ENCODE measurements at places on chromosomes 11 and 22. TPM values are rescaled to one million over a fixed set of nuclear protein-coding genes. Genes with fewer than 3 reads are reported as not detected.

DNA sequence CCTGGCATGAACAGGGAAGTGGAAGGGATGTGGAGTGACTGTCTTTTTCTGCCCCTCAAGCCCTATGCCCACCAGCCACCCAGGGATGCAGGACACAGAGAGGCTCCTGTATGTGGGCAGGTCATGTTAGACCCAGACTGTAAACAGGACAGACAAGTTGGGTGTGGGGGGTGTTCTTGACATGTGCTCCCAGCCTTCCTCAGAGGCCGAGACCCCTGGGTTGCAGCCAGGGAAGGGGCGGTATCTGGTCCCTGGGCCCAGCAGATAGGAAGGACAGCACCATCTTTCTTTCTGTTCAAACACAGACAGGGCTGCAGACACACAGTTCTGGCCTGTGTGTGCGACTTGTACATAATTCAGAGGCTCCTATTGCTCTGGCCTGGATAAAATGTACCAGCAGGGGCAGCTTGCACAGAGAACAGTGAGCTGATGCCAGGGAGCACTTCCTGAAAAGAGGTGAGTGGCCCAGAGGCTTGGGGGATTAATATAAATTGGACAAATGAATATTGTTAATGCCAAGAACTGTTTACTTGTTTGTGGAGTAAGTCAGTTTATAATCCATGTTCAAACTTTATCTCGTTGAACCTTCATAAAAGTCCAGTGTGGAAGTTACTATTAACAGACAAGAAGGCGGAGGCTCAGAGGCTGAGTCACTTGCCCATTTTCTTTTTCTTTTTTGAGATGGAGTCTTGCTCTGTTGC, 16.6 kb downstream of the GDPD5 start:
- no peak for DNase-seq

DNA sequence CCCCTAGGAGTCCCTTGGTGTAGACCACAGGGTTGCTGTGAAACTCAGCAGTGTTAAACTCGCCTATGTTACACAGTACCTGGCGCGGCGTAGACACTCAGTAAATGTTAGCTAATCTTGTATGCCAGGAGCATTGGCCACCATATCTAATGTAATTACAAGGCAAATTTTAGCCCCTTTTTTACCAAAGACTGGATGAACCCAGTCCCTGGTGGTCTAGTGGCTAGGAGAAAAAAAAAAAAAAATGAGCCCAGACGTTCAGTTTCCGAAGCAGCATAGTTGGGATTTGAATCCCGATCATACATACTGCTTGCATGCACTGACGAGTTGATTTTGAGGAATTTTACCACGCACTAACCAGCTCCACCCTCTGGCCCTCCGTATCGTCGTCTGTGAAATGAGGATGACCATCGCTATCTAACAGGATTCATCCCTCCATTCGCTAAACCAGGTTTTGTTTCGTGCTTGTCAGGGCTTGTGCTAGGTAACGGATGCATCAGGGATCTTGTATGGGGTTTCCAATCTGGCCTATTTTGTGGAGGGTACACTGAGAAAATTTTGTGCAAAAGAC, 688 bp downstream of the PTS start:
- no peak for DNase-seq

DNA sequence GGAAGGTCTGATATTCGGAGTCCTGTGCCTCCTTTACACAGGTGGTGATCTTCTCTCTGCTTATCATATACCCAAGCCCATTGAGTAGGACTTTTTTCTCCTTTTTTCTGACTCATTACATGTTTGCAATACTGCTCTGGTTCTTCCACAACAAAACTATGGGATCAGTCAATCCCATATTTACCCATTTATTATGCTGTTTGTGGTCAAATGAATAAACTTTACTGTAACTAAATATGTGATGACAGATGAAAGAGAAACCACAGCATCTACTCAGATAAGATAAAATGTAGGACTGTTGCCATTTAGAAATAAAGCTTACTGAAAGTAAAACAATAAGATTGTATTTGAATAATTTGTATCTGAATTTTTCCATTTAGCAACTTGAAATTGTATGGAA, 958.7 kb upstream of the FAT3 start:
- DNase-seq: no peak

- DNase-seq: no peak
These were observed 86.5 kb downstream of the MYO7A start for GRCh38 chr11:77214557-77214956.

The C11orf42 gene
- polyA plus RNA-seq: 1.2 TPM

DNA sequence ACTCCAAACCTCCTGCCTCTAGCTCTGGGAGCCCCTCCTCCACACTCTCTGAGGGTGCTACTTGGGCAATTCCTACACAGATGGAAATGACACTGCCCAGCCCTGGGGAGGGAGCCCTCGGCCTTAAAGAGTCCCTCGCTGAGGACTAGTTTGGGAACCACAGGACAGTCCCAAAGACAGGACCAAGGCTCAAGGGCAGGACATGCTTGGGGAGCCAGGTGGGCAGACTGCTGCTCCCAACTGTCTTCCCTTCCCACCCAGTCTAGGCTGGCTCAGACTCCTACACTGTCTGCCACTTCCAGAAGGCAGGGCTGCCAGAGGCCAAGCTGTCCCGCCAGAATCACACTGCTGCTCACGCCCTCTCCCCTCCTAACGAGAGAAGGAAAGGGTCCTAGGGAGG, 9.8 kb downstream of the ARRB1 start:
- DNase-seq: no peak

GRCh38 chr22:22210375-22210774, 34.2 kb upstream of the VPREB1 start:
- no peak for DNase-seq

- DNase-seq: no peak
These were observed 9.8 kb downstream of the CHRDL2 start for GRCh38 chr11:74721479-74721835.

DNA sequence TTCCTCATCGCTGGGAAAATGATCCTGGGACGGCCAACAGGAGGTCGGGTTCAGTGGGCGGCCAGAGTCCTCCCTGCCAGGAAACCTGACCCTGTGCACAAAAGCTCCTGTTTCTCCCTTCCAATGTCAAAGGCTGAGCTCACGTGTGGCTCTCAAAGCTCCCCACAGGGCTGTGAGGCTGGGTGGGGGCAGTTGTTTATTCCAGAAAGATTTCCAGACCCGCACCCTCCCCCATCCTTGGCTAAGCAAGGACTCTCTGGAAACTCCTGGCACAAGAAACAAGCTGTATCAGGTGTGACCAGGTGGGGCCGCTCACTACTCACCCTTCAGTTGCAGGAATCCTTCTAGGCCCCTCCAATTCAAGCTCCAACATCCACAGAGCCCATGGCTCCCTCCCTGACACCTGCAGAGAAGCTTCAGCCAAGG, 131.9 kb downstream of the SHANK2 start:
- no peak for DNase-seq

- DNase-seq: no peak
These were observed 2.4 kb upstream of the TRABD start for GRCh38 chr22:50183141-50183971.

GRCh38 chr11:32098142-32098903, 7.4 kb downstream of the RCN1 start:
- no peak for DNase-seq

- no peak for DNase-seq
These were observed 451.5 kb upstream of the FAT3 start for GRCh38 chr11:91773090-91773489.

The EIF3D gene
- 267 TPM for polyA plus RNA-seq

The OR5T3 gene
- polyA plus RNA-seq: not detected
